EH (cell line): ENCODE measurements at places on chromosomes 1 and 21.

- peak; percentile 16 for DNase-seq
Observed at GRCh38 chr1:13707164-13707563, 7.2 kb downstream of the PRDM2 start.

GRCh38 chr1:17239420-17239819 is 9.5 kb upstream of the PADI3 start:
- DNase-seq = peak; percentile 94

GRCh38 chr1:210412240-210412639 is 83.5 kb downstream of the HHAT start:
- no peak for DNase-seq

GRCh38 chr1:78122389-78122788 is 76.6 kb downstream of the GIPC2 start:
- no peak for DNase-seq

GRCh38 chr1:41617336-41617735 is 132.9 kb upstream of the EDN2 start:
- no peak for DNase-seq

GRCh38 chr1:239993366-239993765 is 98.3 kb upstream of the FMN2 start:
- DNase-seq = no peak

DNA sequence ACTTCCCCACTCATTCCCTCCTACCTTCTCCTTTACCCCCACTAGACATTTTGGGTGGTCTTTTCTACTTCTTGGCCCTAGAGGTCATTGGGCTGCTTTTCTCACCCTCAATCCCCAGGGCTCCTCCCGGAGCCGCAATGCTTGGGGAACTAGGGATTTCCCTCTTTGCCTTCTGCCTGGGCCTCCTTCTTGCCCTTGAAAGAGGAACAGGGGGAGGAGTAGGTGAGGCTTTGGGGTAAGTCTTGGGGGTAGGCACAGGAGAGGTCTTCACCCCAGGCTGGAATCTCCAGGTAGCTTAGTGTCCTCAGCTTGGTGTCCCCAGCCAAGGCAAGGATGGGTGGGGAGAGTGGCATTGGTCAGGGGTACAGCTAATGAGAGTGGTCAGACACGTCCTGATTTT is 56.2 kb upstream of the EPS8L3 start:
- DNase-seq = no peak

- DNase-seq = no peak
Observed at GRCh38 chr1:24119859-24120756, 8.2 kb upstream of the MYOM3 start.

GRCh38 chr21:19908390-19908789 is 1089.8 kb upstream of the NCAM2 start:
- no peak for DNase-seq

DNA sequence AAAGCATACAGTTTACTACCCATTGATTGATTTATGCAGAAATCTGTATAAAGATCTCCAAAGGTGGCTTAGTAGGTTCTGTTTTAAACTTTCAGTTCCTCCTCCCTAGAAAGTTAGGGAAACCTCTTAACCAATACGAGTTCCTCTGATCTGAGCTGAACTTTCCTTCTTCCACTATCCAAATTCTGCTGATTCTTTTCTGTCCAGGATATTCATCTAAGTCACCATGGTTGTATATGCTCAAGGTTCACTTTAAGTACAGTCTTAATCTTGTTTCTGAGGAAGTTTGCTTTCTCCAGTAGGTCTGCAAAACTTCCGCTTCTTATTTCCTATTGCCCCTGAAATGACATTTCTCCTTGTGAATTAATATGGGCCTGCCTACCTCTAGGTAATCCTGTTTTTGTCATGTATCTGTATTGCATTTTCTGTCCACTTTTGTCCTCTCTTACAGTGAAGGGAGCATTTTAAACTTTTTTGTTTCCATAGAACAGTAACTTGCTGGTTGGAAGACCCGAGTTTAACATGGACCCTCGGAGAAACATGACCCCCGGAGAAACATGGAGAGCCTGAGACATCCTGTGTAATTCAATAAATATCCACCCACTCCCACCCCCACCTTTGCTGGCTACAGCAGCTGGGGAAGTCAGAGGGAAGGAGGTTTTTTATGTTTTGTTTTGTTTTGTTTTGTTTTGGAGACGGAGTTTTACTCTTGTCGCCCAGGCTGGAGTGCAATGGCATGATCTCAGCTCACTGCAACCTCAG is 16.7 kb upstream of the TUT4 start:
- DNase-seq = no peak

GRCh38 chr1:1554926-1555915 is 14.8 kb upstream of the TMEM240 start:
- peak; percentile 86 for DNase-seq

- peak; percentile 71 for DNase-seq
Observed at GRCh38 chr1:205458777-205459566, 3.1 kb upstream of the BLACAT1 start.

- DNase-seq = no peak
Observed at GRCh38 chr1:232529747-232530146, 100.2 kb downstream of the SIPA1L2 start.

DNA sequence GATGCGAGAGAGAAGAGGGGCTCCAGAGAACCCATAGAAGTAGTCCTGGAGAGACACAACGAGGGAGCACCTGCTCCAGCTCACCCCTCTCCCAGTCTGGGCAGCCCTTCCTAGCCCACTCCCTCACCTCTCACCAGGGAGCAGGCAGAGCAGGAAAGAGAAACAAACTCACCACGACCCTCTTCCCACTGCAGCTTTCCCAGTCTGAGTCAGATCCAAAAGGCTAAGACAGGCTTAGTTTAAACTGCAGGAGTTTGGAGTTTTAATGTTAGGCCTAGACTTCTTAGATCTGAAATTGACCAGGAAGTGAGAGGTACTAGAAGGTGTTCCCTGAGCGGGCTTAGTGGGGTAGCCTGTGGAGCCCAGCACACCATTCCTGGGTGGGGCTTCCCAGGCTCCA is 29.6 kb downstream of the SLC1A7 start:
- no peak for DNase-seq

- peak; percentile 81 for DNase-seq
Observed at GRCh38 chr1:94061513-94062443, 59.2 kb downstream of the ABCA4 start.

- DNase-seq = peak; percentile 43
Observed at GRCh38 chr1:3068564-3069431, at the start of gene PRDM16. Gene PRDM16 (plus strand): TSS chr1:3069203. CDS start chr1:3069260, 57 bp downstream.

- DNase-seq = peak; percentile 60
Observed at GRCh38 chr1:178282949-178283367, 189.1 kb downstream of the RASAL2 start.

GRCh38 chr1:214282630-214283242 is 1.8 kb downstream of the SMYD2 start:
- no peak for DNase-seq

DNA sequence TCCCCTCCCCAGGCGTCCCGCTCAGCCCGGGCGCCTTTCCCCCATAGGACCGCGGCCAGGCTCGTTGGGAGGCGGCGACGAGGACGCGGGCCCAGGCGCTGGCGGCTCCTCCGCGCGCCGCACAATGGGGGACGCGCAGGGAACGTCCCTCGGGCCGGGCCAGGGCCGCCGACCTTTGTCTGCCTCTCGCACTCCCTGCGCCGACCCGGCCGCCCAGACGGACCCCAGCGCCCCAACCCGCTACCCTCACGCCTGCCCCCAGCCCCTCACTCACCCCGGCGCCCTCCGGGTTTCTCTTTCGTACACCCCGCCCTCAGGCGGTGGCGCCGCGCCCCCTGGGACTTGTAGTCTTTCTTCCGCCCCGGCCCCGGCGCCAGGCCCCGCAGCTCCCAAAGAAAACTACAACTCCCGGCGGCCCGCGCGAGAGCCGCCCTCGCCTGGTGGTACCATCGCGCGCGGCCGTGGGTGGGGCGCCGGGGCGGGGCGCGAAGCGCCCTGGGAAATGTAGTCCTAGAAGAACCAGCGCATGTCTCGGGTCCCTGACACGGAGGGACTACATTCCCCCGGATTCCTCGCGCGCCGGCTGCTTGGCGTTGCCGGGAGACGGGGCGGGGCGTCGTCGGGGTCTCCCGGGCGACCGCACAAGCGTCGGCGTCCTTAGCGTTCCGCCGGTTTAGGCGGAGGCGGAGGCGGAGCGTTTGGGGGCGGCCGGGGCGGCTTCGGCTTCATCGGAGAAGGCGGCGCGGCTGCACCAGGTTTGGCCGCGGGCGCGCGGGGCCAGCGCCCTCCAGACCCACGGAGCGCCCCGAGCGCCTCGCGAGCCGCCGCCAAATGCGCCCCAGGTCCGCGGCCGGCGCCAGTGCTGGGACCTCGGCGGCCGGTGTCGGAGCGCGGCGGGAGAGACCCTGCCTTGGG is at the start of gene C1orf159:
Gene C1orf159 (minus strand): TSS at position 304 of the 915 bp plus-strand sequence. CDS start 24,546 bp downstream, outside the sequence.
- DNase-seq = peak; percentile 98

GRCh38 chr1:104592926-104593325 is 843.2 kb downstream of the AMY1C start:
- DNase-seq = no peak

- peak; percentile 48 for DNase-seq
Observed at GRCh38 chr1:205262731-205263171, 35.0 kb downstream of the TMCC2 start.

DNA sequence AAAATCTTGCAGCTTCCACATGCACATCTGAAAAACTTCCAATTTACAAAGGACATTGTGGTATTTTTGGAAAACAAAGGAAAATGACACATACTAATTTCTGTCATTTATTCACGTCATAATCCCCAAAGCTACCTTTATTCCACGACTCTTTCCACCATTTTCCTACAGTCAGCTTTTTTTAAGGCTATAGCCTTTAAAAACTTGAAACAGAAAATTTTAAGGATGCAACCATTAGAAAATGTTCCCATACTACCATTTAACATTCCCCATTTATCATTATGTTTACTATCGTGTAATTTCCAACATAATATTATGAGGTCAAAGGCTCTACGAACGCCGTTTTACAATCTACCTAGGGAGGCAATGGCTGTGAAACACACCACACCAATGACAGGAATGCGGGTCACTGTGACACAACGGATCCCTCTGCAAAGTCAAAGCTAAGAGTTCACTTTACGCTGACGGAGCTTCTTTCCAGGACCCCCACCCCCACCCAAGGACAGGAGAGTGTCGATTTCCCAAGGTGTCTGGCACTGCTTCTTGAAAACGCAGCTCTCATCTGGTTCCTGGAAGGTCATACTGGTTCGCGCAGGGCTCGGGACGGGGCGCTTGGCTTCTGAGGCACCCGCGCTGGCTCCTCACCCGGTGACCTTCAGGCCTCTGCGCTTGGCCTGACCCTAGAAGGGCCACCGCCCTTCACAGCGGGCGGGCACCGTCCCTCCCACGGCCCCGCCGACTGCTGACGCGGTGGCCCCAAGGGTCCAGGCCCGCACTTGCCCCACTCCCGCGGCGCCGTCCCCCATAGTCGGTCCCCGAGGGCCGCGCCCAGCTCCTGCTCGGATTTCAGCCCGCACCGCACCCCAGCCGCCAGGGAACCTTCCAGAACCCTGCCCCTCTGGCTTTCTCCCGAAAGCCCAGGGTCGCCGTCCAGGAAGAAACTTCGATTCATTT is 50.5 kb upstream of the ATF3 start:
- DNase-seq = peak; percentile 47

GRCh38 chr21:28791595-28792282 is 200.9 kb downstream of the LTN1 start:
- no peak for DNase-seq
